ENCODE measurements at places on chromosomes 12 and 14. TPM values are rescaled to one million over a fixed set of nuclear protein-coding genes. Genes with fewer than 3 reads are reported as not detected.

DNA sequence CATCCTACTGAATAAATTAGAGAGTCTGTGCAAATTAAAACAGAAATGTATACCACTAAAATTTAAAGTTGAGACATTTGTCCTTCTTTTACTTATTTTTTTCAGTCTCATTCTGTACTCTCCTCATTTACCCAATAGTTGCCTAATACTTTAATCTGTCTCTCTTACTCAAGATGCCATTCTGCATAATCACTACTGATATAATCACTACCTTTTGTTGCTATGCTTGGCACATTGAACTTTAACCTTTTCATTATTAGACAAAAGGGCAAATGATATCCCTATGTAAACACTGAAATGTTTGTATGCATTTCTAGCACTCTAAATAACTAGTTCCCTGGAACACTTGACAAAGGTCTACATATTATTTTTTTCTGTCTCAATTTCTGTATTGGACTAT is 1108.3 kb upstream of the FLRT2 start:
- DNase-seq = no peak

TSPAN11 gene
- total RNA-seq = 21.4 TPM

DNA sequence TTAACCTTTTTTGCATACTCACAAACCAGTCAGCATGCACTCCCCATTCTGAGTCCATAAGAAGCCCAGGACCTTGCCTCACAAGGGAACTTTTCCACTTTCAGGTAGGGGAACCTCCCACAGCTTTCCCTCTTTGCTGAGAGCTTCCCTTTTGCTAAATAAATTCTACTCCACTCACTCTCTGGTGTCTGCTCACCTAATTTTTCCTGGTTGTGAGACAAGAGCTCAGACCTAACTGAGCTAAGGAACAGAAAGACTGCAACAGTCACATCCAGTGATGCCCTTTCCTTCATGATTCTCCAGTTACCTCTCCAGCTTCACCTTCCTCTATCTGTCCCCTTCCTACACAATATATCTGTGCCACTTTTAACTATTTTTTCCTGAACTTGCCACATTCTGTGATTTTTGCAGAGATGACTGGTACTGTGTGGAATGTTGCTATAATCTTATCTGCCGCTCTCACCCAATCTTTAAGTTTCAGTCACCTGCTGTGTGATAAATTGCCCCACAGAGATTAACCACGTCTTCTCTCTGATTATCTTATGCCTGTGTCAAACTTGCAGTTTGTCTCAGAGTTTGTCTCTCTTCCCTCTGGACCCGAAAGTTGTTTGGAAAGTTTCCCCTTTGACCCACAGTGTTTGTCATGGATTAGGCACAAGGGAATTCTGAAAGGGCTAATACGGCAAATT is 737.1 kb upstream of the FLRT2 start:
- no peak for DNase-seq

DNA sequence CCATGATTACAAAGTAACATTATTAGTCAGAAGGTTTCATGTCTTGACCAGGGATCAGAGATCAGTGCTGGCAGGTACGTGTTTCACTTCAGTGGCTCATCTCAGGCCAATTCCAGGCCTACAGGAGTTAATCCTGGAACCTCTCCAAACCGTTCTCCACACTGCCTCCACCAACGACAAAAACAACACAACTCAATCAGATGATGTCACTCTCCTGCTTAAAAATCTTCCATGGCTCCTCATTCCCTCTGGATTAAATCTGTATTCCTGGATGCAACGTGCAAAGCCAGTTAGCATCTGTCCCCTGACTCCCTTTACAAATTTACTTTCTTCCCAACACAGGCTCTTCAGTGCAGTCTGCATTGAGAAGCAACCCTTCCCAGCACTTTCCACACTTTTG is 34.3 kb upstream of the TXNRD1 start:
- no peak for DNase-seq

SDS gene
- not detected for total RNA-seq

DNA sequence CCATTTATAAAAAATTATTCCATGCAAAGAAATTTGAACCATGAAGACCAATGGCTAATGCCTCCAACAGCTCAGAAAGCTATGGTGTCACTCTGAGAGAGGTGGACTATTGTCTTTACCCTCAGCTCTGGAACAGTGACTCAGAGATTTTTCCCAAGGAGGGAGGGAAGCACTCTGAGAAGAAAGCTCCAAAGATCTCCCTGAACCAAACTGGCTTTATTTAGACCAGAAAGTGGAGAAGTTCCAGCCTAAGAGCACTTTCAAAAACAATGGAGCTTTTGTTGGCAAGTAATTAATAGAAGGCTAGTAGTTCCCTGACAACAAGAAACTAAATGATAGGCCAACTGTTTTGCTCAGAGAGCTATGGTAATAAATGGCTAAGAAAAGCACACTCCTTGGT is 599.9 kb upstream of the MDGA2 start:
- DNase-seq = no peak

SNRPF gene
- total RNA-seq = 71.5 TPM

DNA sequence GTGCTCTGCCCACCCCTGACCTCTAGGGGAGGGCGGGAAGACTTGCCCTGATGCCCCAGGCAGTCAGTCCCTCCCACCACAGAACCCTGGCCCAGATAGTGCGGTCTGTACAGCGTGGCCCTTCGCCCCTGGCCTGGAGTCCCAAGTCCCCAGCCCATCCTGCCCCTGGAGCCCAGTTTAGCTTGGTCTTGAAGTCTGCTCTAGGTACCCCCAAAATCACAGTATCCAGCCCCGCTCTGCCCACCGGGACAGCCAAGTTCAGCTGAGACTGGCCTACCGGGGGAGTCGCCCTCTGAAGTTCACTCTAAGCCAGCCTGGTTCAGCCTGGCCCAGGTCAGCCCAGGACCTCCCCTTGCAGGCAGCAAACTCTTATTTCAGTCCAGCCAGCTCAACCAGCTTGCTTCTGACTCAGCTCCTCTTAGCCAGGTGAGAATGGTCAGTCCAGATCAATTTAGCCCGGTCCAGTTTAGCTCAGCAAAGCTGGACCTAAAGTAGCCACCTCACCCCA is 75.9 kb downstream of the TMEM121 start:
- DNase-seq = no peak

- no peak for DNase-seq
These were observed 32.8 kb upstream of the NEDD1 start for GRCh38 chr12:96874211-96874610.
